Ascending aorta (tissue), 2 donors: ENCODE measurements at places on chromosomes 2 and 18.

DNA sequence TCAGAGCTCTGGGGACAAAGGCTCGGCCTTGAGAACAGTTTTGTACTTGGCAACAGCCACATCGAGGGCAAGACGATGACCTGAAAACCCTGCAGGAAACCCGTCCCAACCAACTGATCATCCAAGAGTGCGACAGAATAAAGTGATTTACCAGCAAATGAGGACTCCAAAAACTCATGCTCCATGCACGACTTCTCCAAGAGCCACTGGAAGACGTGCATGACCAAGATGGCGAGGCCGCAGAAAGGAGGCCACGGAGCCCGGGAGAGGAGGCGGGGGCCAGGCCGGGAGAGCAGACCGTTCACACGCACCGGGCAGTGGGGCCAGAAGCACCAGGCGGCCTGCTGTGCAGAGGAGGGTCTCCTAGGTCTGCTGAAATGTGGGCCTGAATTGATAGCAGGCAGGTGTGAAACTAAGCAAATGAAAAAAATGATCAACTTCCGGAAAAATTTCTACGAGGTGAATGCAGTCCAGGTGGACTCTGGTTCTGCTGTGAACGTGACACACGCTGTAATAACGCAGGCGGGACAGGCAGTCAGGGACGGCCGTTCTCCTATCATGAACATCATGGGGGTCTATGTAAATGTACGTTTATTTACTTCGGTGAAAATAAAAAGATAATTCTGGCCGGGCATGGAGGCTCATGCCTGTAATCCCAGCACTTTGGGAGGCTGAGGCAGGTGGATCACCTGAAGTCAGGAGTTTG is 252.2 kb downstream of the HDAC4 start:
- no peak for DNase-seq

DNA sequence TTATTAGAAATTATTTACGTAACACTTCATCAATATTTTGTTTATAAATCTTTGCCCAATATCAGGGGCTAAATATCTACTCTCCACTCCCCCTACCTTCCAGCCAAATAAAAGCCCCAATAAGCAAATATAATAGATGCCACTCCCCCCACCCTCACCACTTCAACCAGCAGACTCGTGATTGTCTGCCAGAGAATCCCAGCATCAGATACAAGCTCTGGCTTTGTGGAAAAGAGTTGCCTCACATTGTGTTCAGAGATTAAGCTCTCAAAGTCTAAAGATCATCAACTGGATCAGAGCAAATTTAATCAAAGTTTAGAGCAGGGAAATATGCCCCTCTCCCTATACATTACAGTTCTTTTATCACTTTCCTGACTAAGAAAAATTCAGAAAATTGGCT is 39.5 kb downstream of the AOX1 start:
- DNase-seq, result no peak

DNA sequence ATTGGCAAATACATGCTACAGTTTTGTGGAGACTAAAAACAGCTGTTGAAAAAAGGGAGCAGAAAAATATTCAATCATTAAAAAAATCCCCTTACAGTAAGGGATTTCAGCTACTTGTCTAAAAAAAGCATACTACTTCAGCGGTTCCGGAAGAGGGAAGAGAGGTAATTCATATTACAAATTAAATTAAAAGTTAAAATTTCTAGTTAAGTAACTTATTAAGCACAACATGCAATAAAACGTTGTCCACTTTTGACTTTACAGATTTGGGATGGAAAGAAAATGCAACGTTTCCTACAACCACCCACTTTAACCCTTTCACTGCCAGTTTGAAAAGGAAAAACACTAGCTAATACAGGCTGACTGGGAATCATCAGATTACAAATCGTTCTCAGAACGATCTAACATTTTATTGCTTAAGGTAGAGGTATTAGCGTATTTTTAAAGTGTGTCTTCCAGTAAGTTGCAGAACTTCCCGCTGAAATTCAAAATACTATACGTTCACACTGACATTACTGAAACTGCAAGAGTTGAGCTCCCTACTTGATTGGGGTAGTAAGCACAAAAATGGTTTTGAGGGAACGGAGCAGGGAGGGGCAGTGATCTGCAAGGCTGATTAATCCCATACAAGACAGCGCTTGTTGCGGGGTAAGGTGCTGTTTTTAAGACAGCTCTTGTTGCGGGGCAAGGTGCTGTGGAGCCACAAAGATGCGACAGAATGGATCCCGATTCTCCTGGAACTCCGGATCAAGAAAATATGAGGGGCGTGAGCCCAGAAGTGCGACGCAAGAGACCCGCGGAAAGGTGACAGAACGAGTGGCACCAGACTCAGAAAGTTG is 743 bp downstream of the HADHA start:
- DNase-seq, result no peak

DNA sequence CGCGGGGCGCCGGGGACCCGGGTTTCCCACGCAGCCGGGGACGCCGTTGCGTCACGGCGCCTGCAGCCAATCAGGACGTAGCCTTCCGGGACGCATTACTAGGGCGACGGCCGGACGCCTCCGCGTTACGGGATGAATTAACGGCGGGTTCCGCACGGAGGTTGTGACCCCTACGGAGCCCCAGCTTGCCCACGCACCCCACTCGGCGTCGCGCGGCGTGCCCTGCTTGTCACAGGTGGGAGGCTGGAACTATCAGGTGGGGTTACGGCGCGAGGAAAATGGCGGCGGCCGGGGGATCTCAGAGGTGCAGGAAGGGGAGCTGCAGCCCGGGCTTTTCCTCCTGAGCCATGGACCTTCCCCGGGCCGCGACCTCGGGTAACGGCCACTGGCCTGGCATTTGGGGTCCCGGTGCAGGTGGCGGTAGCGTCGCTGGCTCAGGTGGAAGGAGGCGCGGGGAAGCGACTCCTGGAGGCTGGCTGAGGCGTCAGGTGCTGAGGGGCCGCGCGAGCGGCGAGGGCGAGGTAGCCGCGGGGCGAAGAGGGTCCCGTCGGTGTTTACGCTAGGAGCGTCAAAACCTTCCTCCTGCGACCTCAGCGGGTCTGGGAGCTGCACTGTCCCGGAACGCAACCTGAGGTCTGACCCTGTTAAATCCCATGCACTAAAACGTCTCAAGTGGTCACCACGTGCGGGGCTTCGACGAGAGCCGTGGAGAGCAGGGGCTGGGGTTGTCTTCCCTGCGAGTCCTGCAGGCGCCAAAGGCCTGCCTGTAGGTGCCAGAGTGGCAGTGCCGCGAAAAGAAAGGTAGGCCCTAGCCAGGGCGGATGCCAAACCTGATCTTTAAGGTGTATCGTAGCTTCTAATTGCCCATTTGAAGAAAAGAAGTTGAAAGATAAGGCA is at the start of gene LCLAT1:
Gene LCLAT1, plus strand, starts transcription at position 98 of the 897 bp plus-strand sequence. CDS start 78,345 bp downstream, outside the sequence.
- DNase-seq, result peak; percentile 88

DNA sequence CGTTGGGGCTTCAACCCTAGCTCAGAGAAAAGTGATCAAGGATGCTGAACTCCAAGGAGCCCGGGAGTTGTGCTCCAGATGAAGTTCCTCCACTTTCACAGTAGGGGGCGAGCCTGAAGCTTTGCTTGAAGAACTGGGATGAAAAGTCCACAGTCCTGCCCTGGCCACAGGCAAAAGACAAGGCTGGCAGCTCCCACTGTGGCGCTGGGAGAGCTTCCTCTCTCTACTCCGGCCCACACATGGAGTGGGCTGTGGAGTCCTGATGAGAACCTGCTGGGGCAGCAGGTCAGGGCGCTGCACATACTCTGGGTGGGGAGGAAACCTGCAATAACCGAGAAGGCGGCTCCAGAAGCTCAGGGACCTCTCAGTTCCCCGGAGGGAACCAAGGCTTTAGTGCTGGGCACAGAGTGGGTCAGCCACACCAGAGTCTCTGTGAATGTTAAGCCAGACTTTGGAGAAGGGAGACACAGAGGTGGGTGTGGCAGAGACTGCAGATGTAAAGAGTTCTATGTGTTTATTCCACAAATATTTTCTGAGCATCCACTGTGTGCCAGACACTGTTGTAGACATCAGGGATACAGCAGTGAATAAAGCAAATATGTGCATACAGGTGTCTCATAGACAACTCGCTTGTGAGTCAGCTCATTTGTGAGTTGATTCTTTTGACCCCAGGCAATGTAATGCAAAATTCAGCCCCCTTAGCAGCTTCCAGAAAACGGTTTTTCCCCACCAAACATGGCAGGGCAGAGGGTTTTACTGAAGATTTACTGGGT is 48.0 kb upstream of the MRPL33 start:
- peak; percentile 90 for DNase-seq

GRCh38 chr2:9984871-9985480 is 33.5 kb downstream of the GRHL1 start:
- DNase-seq, result no peak

GRCh38 chr18:78972930-78973331 is 6.7 kb upstream of the SALL3 start:
- DNase-seq, result no peak

DNA sequence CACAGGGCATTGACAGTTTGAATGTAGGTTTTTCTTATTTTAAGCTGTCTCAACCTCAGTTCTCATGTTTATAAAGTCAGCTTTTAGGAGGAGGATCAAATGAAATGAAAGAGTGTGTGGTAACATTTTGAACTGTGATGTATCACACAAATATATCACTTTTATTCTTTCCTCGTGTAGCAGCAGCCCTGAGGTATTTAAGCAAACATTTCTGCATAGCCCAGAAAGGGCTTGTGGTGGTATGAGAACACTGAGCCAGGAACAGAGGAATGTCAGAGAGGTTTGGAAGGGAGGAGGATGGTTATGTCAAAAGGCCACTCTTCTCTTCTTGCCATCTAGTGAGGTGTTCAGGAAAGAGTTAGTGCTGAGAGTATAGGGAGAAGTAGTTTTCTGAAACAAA is 150.2 kb downstream of the PARD3B start:
- no peak for DNase-seq

DNA sequence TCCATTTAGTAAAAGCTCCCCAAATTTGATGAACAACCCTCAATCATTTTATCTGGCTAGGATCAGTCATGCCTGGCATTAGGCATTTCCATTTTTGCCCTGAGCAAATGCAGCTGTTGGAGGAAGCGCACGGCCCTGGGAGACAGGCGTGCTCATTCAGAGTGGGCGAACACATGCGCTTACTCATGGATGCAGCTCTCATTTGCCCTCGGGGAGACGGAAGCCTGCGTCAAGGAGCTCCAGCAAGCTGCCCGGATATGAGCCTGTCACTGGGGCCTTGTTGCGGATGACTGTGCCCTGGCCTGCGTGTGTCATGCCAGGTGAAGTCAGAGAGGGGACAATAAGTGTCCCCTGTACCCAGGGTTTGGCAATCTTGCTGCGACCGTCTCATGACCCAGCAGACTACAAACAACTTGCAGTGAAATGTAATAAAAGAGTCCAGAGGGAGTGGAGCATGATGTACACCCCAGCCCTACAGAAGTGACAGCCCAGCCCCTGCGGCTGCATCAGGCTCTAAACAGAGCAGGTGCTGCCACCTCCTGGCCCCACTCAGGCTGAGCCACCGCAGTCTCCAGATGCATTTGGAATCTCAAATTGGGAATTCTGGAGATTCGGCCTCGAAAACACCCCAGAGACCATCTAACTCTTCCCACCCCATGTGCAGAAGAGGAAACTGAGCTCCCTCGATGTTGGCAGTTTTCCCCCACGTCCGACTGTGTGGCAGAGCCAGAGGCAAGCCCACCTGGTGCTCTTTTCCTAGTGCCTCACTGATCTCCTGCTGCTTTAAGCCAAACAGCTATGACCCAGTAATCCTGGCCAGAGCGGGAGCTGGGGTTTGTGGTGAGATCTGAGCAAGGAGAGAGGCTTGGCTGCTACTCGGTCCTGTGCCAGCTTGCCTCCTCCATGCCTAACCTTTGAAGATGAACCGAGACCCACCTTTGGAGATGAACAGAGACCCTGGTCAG is 105.0 kb upstream of the ALK start:
- DNase-seq, result no peak

DNA sequence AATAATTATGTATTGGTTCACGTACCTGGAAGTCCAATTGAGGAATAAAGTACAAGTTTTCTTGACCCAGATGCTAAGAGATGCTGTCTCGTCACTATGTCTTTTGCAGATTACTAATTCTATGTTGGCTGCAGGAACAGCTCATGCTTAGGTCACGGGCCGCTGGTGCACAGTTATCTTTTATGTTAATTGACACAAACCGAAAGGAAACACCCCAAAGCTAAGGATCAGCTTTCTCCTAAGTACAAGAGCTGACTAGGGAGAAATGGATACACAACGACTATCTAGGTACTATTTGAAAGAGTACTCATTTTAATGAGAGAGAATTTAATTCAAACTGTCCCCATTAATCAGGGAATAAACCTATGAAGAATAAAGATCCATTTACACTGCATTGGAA is 217.7 kb upstream of the SLC35G4 start:
- DNase-seq, result no peak

DNA sequence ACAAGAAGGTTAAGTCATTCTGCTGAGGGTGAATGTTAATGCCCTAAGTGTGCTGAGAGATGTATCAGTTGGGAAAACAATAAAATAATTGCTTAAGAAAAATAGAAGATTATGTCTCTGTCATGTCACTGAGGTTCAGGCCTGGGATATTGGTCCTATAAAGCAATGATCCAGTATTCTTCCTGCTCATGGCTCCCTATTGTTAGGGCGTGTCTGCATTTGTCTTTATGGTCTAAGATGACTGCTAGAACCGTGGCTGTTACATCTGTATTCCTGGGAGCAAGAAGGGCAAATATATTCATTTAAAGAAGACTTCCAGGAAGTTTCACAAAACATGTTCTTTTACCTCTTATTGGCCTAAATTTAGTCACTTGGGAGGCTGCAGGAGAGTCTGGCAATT is 125.0 kb downstream of the KCNE4 start:
- DNase-seq, result no peak

- DNase-seq, result no peak
Observed at GRCh38 chr2:99382143-99382542, 45.0 kb downstream of the EIF5B start.

- DNase-seq, result no peak
Observed at GRCh38 chr2:196635156-196635555, 4.4 kb upstream of the CCDC150 start.

- no peak for DNase-seq
Observed at GRCh38 chr2:105875241-105875640, 130.5 kb downstream of the NCK2 start.

- no peak for DNase-seq
Observed at GRCh38 chr18:58934356-58934755, 69.7 kb downstream of the ZNF532 start.

DNA sequence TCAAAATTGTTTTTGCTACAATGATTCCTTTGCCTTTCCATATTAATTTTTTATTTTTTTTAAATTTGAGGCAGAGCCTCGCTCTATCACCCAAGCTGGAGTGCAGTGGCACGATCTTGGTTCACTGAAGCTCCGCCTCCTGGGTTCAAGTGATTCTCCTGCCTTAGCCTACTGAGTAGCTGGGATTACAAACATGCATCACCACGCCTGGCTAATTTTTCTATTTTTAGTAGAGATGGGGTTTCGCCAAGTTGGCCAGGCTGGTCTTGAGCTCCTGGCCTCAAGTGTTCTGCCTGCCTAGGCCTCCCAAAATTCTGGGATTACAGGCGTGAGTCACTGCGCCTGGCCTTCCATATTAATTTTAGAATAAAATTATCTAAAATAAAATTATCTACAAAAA is 41.3 kb downstream of the PTPN4 start:
- DNase-seq, result no peak

DNA sequence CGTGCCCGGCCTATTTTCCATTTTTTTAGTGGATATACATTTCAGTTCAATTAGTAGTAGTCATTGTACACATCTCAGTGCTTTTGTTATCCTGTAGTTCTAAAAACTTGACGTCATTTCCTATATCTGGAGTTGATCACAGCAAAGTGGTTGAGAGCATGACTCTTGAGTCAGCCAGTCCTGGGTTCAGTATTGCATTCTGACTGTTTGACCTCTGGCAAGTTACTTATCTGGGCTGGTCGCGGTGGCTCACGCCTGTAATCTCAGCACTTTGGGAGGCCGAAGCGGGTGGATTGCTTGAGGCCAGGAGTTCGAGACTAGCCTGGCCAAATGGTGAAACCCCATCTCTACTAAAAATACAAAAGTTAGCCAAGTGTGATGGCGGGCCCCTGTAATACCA is 50.4 kb upstream of the PPM1B start:
- no peak for DNase-seq
